ENCODE measurements at places on chromosomes 2 and 18.

DNA sequence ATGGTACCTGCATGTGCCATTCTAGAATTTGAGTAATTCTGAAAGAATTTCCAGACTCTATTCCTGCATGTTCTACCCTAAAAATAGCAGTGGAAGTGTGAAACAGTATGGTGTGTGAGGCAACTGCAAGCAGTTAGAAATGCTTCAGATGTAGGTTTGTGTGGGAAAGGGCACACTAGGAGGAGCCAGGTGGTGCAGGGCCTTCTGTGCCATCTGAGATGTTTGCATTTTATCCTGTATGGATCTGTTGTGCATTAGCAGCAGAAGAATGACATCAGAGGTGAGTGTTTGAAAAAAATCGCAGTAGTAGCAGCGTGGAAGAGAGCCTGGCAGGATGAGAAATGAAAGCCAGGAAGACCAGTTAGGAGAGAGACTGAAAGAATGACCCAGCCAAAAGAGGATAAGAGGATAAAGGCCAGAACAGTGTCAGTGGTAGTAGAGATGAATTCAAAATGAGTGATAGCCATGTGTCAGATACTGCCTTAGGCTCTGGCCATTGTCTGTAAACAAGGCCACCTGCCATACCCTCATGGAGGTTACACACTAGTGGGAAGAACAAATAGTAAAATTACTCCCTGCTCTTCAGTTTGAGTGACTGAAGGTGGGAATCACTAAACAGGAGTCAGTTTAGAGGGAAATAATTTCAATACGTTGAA, 142.2 kb downstream of the PKP4 start:
- no peak for DNase-seq

DNA sequence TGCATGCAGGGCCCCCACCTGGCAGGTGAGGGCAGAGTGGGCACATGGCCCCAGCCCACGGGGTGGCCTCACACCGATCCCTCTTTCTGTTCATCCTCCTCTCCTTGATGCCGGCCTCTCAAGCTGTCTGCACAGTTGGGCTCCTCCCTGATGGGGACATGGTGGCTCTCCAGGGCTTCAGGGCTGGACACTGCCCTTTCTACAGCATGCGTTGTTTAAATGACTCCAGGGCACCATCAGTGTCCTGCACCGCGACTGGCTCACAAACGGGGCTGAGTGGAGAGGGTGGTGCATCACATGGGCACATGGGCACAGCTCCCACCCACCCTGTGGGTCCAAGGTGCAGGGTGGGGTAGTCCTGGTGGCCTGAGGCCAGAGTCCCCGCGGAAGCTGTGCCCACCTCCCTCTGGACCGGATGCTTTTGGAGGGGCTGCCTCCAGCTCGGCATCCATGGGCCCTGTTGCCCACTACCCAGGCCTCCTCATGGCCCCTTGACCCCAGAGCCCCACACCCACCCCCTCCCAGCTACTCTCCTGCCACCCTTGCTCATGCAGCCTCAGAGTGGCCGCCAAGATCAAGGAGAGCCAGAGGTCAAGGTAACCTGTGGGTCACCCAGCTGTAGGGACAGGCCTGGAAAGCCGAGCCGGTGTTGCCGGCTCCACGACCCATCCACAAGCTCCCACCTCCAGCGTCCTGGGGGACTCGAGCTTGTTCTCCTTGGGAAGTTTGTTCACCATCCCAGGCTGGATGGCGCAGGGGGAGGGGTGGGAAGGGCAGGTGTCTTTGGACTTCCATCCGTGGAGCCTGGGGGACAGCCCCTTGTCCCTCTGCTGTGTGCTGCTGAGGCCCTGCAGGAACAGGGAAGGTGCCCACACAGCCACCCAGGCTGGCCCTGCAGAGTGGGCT, 12.3 kb upstream of the SNED1 start:
- DNase-seq: no peak

DNA sequence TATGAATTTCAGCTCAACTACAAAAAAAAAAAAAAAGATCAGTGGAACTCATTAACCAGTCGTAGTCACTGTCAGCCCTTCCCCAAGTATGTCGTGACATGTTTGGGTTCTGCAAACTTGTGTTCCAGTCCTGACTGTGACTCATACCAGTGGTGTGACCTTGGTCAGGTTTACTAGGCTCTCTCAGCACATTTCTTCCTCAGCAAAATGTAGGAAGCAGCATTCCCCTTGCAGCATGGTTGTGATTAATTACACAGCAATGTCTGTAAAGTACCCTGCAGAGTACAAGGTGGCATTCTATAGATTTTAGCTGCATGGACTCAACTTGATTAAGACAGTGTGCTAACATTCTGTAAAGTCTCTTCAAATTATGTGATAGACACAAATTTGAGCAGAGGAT, 156.9 kb downstream of the LAMA1 start:
- DNase-seq: no peak

GRCh38 chr2:98293931-98294687, 52.1 kb upstream of the CNGA3 start:
- no peak for DNase-seq

- DNase-seq: no peak
These were observed 158.0 kb upstream of the KLHL14 start for GRCh38 chr18:32930695-32931301.
